ENCODE measurements at places on chromosomes 3 and 15.

- no peak for DNase-seq
Observed at GRCh38 chr3:82005266-82005665, 243.8 kb upstream of the GBE1 start.

- DNase-seq: no peak
Observed at GRCh38 chr3:162262129-162262528, 765.5 kb downstream of the OTOL1 start.

GRCh38 chr3:148861277-148861869, 3.7 kb upstream of the CPA3 start:
- no peak for DNase-seq

DNA sequence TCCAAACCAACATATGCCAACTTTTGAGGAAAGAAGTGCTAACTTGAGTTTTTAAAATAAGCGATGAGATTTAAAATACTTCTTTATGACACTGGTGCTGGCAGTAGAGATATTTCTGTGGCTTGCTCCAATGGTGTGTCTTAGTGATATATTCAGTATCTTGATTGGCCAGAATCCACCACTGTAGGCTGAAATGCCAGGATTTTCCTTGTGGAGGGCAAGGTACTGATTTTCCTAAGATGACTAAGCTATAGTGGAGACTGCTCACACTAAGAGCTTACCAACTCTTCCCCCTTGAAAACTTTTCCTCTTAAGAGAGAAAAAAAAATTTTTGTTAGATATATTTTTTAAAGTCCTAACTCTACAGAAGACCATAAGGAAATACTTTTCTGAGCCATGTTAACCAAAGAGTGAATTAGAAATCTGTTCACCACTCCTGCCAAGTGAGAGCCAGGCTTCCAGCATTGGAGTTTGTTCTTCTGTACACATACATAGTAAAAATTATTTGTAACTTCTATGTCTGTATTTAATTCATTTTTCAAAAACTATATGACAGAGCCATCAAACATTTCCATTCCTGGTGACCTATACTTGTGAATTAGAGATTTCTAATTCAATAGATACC, 109.1 kb downstream of the PPP2R3A start:
- no peak for DNase-seq

DNA sequence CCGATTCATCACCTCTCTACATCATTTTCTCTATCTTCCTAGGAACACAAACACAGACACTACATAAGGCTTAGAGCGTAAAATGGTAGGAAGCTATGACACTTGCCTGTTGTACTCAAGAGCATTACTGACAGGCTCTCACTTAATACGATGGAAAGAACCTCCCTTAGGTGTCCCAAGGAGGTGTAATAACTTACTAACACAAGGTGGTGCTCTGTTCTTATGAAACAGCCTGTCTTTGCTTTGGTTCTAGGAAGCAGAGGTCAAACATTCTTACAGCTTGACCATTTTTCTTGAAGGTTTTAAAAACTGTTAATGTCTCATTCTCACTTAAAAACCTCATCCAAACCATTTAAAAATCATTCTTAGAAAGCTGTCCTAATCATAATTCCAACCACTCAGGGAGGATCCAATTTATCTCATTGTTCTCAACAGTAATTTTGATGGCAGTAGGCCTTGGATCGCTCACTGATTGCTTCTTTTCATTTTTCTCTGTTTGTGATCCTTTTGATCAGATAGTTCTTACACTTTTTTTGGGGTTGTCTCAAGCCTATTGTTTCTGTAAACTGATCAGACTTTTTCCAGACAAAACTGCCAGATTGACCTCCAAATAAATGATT, 317.8 kb upstream of the AGTR1 start:
- DNase-seq: no peak

GRCh38 chr3:10518506-10519150, 13.2 kb upstream of the ATP2B2 start:
- DNase-seq: no peak

DNA sequence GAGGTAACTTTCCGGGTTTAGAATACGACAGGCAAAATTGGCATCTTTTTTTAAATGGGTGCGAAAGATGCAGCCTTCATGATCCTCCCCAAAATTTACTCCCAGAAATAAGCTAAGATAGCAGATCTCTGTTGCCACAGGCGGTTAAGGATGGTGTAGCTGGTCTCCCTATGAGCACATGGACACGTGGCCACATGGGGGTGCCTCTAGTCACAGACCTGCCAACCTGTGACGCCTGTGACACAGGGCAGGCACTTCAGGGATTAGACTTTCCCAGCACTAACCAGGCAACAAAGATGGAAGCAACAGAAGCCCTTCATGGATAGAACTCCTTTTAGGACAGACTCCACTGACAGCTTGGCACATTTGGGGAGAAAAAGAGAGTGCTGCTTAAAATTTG, 320.3 kb downstream of the THSD4 start:
- no peak for DNase-seq

GRCh38 chr15:90558171-90558573, 28.4 kb downstream of the CRTC3 start:
- no peak for DNase-seq

DNA sequence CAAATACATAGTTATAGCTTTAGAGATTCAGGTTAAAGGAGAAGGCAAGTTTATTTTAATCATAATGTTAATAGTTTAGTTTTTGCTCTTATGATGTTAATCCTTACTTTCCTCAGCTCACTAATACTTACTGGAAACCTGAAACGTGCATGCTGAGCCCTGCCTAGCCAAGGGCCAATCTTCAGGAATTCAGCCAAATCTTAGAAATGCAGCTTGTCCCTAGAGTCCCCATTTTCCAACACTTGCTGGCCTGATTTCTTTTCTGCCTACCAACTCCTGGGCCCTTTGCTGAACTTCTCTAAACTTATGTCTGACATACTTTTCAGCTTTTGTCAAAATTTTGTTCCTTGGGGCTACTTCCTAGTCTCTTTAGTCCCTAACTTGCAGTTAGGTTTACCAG, 22.8 kb downstream of the BCHE start:
- DNase-seq: no peak

- DNase-seq: no peak
Observed at GRCh38 chr3:15462451-15462850, 35.1 kb downstream of the EAF1 start.

DNA sequence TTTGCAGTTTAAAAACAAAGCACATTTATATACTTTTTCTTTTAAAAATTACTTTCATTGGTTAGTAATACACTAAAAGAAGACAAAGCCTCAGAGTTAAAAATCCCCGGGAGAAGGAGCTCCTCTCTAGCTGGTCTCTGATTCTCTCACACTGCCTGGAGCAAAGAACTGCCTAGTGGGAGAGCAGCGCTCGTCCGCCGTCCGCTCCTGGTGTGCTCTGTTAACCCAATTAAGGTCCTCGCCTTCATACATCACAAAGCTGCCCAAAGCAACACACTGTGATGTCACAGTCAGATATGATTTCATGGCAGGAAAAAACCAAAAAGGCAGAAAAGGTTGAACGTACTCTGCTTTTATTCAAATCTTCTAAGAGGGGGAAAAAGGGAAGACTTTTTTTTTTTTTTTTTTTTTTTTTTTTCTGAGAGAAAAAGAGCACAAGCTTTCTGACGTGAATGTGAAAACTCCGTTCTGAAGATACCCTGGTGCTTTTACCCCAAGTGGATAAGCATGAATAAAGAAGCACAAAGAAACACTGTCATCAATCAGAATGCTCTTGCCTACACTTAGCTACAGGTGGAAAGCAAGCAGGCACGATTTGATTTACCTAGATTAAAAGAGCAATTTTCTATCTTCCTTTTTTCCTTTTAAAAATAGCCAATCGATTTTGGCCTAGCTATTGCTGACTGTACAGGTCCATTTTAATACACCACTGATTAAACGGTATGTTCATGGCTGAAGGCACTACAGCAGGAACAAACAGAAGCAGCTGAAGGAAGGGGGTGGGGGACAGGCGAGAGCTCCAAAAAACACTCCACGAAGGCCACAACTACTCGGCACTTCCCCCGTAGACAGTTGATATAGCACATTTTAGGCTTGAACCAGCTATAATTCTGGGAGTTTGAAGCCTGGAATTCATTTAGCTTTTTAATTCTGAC, 115.2 kb downstream of the TIGIT start:
- DNase-seq: no peak

- DNase-seq: no peak
Observed at GRCh38 chr3:126212620-126213378, 32.4 kb upstream of the ALDH1L1 start.

DNA sequence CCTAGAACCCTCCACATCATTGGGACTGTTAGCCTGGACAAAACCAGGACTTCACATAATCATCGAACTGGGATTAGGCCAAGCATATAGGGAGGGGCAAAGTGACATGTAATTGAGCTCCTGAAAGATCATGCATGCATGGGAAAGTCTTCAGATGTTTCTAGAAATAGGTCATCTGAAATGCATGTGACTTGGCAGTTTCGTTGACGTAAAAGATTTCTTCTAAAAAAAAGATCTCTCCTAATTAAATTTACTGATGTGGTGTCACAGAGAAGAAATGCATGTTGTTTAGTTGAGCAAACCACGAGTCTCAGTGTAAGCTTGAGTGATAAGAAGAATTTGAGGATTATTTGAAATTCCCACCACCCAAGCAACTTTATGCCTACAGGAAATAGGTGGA, 70.0 kb upstream of the LIMD1 start:
- no peak for DNase-seq

GRCh38 chr3:33115024-33115768, 1.4 kb downstream of the CRTAP start:
- no peak for DNase-seq

All from stimulated activated CD4-positive, alpha-beta T cell treated with anti-CD3 and anti-CD28 coated beads, Interleukin-2, amount 100 ng/mL, for 24 hours (primary cell).